ENCODE measurements at places on chromosomes 4 and X.

GRCh38 chr4:23355258-23355657 lies 534.6 kb downstream of the PPARGC1A start:
- DNase-seq, result no peak

DNA sequence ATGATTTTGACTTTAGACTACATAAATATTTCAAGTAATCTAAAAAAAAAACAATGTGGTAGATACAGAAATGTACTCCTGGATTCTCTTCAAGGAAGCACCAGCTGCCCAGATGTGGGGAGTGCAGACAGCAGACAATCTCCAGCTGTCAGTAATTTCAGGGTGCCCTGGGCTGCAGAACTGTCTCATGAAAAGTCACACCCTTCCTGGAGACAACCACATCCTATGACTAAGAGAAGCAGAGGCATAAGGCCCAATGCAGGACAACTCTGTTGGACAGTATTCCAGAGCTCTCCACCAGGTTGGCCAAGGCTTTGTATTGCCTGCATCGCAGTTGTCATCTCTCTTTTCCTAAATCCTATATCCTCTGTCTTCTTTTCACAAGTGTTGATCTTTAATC lies 34.4 kb upstream of the BLTP1 start:
- DNase-seq, result no peak

GRCh38 chr4:1940566-1940965 lies 68.2 kb downstream of the NELFA start:
- no peak for DNase-seq

DNA sequence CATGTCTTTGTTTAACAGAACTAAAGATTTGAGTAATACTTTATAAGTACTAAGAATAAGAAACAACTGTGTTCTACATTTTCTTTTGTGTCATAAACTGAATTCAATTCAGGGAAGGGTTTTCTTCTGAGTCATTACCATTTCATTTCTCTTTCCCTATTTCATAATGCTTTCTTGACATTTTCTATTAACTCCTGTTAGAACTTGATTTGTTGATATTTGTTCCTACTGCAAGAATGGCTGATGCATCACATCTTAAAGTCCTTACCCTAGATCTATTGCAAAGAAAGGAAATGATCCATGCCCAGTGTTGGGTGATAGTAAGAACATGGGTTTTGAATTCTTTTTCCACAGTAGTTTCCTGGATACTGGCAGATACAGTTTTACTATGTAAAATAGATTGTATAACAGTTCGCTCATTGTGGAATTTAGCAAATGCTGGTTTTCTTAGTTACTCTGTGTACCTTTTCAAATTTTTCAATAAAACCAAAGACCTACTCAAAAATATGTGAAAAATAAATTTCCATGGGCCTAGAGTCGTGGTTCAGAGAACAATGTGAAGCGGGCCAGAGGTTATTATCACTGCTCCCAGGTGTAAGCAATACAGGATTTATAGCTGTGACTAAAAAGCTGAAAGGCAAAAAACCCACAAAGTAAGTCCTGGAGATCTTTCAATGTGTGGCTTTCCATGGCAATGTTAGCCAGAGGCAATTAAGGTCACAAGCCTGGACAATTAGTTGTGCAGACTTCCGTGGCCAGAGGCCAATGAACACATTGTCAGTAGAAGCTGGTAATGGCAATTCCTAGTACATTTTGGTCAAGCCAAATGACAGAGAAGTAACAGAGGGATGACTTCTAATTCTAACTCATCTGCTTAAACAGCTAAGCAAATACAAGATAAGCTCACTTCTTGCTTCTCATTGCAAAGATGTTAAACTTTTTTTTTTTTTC lies 127.3 kb upstream of the FAT4 start:
- no peak for DNase-seq

All from stimulated activated CD4-positive, alpha-beta T cell treated with anti-CD3 and anti-CD28 coated beads, Interleukin-2, amount 100 ng/mL, for 4 hours (primary cell).